Stimulated activated CD8-positive, alpha-beta memory T cell treated with anti-CD3 and anti-CD28 coated beads, Interleukin-4, amount 100 ng/mL, for 4 hours (primary cell): ENCODE measurements at places on chromosomes 5 and 9.

- DNase-seq: no peak
These were observed 89.5 kb upstream of the FAM120A start for GRCh38 chr9:93361995-93362394.

- no peak for DNase-seq
These were observed 2.1 kb downstream of the SYNPO start for GRCh38 chr5:150642567-150642927.

DNA sequence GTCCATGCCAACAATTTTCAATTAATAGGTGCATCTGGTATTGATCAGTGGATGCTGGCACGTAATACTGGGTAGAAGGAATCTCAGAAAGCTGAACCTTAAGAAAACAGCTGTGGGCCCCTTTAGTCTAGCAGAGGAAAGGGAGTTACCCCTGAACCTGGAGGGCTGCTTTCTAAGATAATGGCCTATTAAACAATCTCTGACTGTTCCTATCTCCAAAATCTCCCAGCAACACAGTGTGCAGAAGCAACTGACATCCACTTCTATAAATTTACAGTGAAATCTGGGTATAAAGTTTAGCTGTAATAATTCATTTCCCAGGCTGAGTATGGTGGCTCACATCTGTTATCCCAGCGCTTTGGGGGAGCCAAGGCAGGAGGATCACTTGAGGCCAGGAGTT is 198.8 kb downstream of the MAPKAP1 start:
- DNase-seq: no peak

DNA sequence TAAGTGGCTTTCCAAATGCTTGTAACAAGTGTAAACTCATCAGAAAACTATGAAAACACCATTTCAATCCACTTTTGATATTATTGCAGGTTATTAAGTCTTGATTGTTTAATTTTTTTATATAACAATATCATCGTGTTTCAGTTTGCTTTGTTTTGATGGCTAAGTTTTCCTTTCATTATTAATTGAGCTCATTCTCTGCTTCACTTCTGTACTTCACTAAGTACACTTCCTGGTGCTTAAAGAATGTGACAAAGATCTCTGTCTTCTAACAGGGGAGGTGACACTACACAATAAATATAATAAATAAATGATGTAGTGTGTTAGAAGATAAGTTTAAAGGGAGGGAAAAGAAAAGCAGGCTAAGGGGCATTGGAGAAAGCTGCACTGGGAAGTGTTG is 13.0 kb upstream of the RAD23B start:
- DNase-seq: no peak

- no peak for DNase-seq
These were observed 117.5 kb upstream of the LMX1B start for GRCh38 chr9:126496181-126496576.

- DNase-seq: no peak
These were observed 50.9 kb downstream of the RXRA start for GRCh38 chr9:134377143-134377484.

GRCh38 chr9:6922124-6922676 is 164.4 kb downstream of the KDM4C start:
- DNase-seq: no peak

DNA sequence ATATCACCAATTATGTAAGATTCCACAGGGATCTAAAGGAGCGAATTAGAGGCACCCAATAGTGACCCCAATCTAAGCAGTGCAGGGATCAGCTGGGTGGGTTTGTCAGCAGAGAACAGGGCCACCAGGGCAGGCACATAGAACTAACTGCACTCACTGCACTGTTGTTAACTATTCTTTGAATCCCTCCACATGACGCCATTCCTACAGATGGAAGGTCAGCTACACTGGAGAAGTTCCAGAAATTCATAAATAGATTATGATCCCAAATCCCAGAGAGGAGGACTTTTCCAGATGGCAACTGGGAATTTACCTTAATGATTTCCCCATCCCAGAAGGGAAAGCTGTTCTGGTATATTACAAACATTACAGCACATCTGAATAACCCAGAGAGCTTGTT is 84.2 kb downstream of the THBS4 start:
- no peak for DNase-seq

DNA sequence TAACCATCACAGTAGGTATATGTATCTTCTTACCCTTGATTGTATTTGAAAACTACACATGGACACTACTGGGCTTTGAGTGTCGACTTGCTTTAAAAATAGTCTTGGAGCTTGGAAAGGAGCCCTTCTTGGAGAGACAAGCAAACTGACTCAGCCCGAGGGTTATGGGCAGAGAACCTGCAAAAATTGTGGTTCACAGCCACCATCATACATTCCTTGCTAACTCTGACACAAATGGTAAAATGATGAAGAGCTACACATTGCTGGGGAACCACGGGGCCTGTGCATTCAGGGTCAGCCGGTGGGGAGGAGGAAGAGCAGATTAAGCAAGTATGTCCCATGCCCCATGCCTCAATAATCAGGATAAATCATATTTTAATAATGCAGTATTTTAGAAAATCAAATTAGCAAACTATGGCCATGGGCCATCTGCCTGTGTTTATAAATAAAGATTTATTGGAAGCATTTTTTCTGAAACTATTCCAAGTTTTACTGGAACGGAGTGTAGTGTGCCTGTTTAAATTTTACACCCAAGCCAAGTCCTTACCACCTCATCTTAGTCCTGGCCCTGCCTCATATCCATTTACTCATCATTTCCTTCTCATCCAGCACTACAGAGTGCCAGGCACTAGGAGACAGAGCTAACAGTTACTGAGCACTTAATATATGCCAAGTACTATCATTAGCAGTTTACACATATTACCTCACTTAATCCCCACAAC is 195.7 kb downstream of the PALM2AKAP2 start:
- DNase-seq: no peak

- DNase-seq: no peak
These were observed 134.0 kb downstream of the SLC1A3 start for GRCh38 chr5:36740259-36740898.

DNA sequence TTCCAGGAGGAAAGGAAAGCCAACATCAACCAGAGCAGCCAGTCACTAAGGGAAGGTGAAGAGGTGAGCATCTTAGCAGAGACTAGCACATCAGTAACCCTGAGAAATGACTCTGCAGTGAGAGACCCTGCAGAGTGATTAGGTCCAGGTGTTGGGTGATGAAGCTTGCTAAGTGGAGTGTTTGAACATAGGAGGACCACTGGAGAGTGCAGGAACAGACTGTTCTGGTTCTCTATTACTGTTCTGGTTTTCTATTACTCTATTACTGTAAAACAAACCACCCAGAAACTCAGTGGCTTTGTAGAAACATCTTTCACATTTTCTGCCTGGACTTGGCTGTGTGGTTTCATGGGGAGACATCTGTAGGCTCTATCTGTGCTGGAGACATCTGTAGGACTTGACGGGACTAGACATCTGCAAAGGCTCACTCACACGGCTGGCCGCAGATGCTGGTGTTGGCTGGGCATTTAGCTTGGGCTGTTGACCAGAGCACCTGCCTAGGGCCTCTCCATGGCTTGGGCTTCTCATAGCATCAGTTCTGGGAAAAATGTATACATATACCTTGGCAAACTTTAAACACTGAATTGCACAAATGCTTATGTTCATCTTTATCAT is 33.4 kb upstream of the SPATA31E1 start:
- DNase-seq: no peak

GRCh38 chr5:160956051-160956450 is 104.0 kb upstream of the ATP10B start:
- DNase-seq: no peak

GRCh38 chr9:89999176-89999533 is 394.3 kb downstream of the GADD45G start:
- DNase-seq: no peak

GRCh38 chr9:109062543-109062942 is 49.2 kb upstream of the CTNNAL1 start:
- no peak for DNase-seq

DNA sequence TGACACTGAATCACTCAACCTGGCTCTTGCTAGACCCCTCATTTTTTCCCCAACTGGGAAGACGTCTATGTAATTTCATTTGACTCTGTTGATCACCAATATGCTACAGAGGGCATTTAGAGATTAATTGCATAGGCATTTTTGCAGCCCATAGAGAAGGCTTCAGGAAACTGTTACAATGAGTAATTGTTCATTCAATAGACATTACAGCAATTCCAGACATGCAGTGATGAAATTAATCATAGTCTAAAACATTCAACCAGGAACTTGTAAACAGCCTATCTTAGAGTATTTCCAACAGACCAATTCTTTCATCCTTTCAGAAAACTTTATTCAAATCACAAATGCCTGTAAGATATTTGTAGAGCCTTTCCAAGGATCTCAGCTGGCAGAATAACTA is 122.3 kb downstream of the MARCHF11 start:
- no peak for DNase-seq

GRCh38 chr9:86064220-86064619 is 35.1 kb downstream of the GOLM1 start:
- no peak for DNase-seq

GRCh38 chr5:154190595-154191304 is at the start of gene GALNT10:
TSS of gene GALNT10 (plus strand) at chr5:154190733. CDS start at chr5:154190867, 134 bp downstream.
- no peak for DNase-seq

- no peak for DNase-seq
These were observed 27.5 kb downstream of the CEL start for GRCh38 chr9:133089271-133089671.

GRCh38 chr9:117917873-117918272 is 213.7 kb downstream of the TLR4 start:
- no peak for DNase-seq

GRCh38 chr5:131947445-131947844 is 2.0 kb upstream of the MEIKIN start:
- no peak for DNase-seq

- DNase-seq: no peak
These were observed 56.0 kb downstream of the KIAA0825 start for GRCh38 chr5:94562327-94562971.

GRCh38 chr5:52469835-52470234 is 317.9 kb upstream of the ITGA1 start:
- DNase-seq: no peak

GRCh38 chr5:180103487-180104167 is 32.1 kb upstream of the RNF130 start:
- no peak for DNase-seq

- DNase-seq: no peak
These were observed 46.3 kb downstream of the DENND1A start for GRCh38 chr9:123883634-123884033.

GRCh38 chr5:76638479-76638878 is 15.3 kb upstream of the F2RL2 start:
- DNase-seq: no peak

GRCh38 chr9:128475867-128476266 is 20.1 kb downstream of the ODF2 start:
- no peak for DNase-seq

GRCh38 chr9:120999317-120999716 is 50.8 kb downstream of the C5 start:
- DNase-seq: no peak

- no peak for DNase-seq
These were observed 14.5 kb downstream of the DOCK2 start for GRCh38 chr5:169651526-169651925.
